ENCODE measurements at places on chromosomes 2 and 18. TPM values are rescaled to one million over a fixed set of nuclear protein-coding genes. Genes with fewer than 3 reads are reported as not detected.

The IGFBP2 gene
- total RNA-seq, result 70.0 TPM

The FAM210A gene
- 23.9 TPM for total RNA-seq

The IRS1 gene
- 17.0 TPM for total RNA-seq

The RRM2 gene
- total RNA-seq, result 195 TPM

The ALKAL2 gene
- total RNA-seq, result not detected

The MROH2A gene
- total RNA-seq, result 0.10 TPM

All from A549 treated with CpdA at 1 μM for 4 hours (cell line).